ENCODE measurements at places on chromosomes 13 and 19.

DNA sequence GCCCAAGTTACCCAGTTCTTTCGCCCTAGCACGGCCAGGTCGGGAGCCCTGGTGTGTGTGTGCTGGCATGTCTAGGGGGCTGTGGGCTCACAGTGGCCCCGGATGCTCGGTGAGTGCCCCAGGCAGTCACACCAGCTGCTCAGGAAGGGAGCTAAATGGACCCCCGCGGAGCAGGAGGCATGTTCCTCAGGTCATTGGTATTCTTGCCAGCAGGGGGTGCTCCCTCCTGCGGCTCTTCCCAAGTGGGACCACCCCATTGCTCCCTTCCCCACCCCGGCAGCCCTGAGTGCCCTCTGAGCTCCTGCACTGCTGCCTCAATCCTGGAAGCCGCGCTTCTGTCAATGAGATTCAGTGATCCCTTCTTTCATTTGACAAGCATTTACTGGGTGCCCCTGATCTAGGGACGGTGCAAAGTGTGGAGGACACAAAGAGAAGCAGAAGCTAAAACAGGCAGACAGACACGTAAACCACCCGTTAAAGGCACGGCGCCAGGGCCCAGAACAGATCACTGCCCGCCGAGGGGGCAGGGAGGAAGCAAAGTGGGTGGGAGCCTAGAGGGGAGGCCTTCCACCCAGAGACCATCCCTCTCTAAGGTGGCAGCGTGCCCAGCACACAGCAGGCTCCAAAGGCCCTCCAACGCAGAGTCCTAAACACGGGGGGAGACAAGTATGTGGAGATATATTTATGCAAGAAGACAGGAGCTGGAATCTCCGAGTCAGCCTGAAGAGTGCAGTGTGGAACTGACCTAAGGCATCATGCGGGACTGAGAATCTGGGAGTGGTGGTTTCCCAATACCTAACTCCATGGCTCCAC lies 5.2 kb upstream of the ADPRHL1 start:
- no peak for DNase-seq

DNA sequence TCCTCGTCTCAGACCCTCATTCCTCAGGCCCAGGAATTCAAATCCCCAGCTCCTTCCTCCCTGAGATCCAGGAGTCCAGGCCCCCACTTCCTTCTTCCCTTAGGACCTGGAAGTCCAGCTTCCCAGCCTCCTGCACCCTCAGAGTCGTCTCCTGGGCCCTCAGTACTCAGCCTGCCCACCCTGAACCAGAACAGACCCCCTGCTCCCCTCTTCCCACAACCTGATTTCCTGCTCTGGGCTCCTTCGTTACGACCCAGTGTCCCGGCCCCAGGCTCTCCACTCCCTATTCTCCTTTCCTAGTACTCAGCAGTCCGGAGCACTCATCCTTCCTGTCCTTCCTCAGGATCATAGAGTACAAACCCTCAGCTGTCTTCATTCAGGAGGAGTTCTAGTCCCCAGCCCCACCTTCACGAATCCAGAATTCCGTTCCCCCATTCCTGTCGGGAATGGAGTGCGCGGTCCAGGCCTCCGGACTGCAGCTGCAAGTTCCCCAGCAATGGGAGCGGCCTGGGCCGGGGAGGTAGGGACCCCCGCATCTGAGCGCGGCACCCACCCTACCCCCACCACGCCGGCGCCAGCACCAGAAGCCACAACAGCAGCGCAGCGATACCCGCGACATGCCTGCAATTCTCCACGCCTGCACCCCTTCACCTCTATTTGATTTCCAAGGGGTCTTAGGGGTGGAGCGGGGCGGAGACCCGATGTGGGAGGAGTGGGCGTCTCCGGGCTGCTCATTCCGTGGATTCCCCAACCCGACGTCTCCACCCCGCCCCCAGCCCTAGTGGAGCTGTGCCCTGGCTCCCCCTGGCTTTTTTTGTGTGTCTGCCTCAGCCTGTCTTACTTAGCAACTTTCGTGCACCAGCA lies 12.7 kb downstream of the EGLN2 start:
- no peak for DNase-seq

- DNase-seq: no peak
Measured at GRCh38 chr19:18898607-18899408, 2.9 kb upstream of the CERS1 start.

- no peak for DNase-seq
Measured at GRCh38 chr13:59459972-59460371, 703.8 kb downstream of the DIAPH3 start.

DNA sequence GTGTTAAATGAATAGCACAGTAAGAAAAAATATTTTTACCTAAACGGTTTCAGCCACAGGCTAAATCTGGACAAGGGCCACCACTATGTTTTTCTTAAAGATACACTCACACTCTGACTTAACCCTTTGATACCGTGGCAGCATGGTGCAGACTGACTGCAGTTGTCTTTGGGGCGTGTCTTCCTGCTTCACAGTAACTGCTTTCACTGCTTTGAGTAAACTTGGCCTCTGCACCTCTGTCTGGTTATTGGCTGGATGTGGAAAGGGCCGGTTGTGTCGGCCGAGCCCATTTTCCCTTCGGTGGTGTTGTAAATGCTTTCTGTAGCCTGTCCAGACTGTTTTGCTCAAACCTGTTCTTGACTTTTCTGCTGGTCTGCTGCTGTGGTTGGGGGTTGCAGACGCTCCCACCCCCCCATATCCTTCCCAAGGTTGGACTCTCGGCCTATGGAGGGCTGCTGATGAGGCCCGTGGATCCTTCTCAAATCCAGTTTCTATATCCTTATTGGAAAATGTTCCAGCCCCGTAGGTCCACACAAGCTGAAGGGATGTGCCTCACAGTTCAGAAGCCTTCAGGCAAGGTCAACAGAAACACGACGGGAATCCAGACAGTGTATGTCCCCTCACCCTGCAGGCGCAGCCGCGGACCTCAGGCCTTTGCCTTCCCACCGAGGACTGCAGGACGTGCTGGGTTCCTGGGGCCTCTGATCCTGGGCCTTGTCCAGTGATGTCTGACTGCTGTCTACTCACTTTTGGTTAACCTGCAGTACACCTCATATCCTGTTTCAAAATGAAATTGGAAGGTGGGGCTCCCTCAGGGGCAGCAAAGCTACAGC lies 90.2 kb upstream of the RNF113B start:
- no peak for DNase-seq

DNA sequence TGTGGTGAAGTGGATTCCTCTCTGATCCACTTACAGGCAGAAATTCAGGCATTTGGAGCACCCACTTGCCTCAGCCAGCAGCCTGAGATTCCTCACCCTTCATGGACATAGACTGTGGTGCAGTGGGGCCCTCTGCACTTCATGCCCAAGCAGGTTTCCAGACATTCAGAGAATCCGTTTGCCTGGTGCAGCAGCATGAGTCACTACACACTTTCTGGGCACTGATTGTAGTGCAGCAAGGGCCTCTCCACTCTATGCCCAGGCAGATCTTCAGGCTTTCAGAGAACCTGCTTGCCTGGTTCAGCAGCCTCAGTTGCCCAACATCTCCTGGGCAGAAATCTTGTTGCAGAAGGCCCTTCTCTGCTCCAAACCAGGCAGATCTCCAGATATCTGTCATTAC lies 920.9 kb downstream of the SLITRK5 start:
- DNase-seq: no peak

- DNase-seq: no peak
Measured at GRCh38 chr13:27933118-27933517, 13.3 kb downstream of the PDX1 start.

DNA sequence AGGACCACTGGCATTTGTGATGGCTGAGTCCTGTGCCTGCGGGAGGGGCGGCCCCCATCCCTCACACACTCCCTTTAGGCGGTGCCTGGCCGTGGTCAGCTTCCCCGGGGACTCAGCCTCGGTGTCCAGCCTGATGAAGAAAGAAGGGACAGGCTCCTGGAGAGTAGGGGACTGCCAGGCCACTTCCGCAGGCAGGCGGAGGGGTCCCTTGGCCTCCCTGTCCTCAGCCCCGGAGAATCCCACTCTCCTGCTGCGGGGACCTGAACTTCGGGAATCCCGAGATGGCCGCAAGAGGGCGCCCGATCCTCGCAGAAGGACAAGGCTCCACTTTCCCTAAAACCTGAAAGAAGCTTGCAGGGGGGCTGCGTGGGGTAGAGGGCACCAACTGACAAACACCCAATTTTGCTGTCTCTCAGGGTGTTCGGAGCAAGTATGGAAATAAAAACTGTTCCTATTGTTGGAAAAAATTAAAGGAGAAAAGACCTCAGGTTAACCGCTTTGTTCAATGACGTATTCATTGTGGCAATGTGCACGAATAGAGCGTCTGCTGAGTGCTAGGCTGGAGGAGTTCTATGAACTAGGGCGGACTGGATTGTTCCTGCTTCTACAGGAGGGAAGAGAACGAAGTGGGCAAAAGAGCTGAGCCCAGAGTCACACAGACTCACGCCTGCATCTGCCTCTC lies 297.3 kb downstream of the ZNF536 start:
- peak; percentile 81 for DNase-seq

DNA sequence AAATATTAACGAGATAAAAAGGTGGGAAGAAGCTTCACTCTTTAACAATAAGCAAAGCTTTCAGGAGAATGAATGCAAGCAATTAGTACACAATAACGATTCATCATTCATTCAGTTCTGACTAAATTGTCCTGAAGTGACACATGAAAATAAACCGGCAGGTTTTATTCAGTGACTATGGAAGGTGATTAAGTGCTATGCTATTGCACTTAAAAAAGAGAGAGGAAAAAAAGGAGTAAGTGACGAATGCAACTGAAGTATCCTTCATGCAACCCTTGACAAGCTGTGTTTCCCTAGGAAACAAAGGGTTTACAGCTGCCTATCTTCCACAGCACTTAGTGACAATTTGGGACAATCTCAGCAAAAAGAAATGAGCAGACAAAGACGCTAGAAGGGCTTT lies 1.4 kb downstream of the LIG4 start:
- DNase-seq: no peak

DNA sequence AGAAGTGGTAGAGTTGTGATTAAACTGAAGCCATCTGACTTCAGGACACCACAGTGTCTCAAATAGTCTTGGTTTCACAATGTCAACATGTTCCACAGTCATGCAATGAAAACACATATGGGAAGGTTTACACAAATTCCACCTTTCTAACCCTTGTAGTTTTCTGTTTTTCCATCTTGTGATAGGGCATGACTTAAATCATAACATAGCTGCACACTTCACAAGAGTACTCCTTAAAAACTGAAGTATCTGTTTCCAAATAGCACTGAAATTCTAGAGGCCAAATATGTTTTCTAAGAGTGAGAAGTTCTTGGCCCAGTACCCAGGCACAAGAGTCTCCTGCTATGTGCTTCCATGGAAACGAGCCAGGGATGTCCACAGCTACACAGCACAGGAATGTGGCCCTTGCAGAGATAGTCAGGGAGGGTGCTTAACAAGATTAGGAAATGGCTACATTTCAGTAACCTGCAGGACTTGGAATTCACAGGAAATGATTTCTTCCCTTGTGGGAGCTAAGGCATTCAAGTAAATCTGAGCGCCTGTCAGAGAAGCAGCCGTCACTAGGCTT lies 269.1 kb downstream of the NDFIP2 start:
- peak; percentile 61 for DNase-seq
